ENCODE measurements at places on chromosomes 7 and 10. TPM values are rescaled to one million over a fixed set of nuclear protein-coding genes. Genes with fewer than 3 reads are reported as not detected.

GRCh38 chr10:34473174-34474008, 341.7 kb downstream of the PARD3 start:
- no peak for DNase-seq

DNA sequence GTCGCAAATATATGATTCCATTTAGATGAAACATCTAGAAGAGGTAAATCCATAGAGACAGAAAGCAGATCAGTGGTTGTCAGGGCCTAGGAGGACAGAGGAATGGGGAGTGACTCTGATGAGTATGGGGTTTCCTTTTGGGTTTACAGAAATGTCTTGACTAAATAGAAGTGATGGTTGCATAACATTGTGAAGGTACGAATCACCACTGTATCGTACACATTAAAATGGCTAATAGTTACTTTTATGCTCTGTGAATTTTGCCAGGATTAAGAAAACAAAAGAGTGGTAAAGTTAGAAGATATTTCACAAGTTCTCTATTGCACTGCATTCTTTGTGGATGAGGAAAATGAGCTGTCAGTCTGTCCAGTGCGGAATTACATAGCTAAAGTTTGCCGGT, 407.4 kb downstream of the KCNMA1 start:
- no peak for DNase-seq

- DNase-seq, result no peak
Measured at GRCh38 chr10:128103229-128103714, 23.0 kb downstream of the MKI67 start.

GRCh38 chr10:47020471-47020870, 109.2 kb downstream of the PTPN20 start:
- peak; percentile 39 for DNase-seq

NPC1L1 gene
- total RNA-seq, result 0.10 TPM

PRKRIP1 gene
- 22.8 TPM for total RNA-seq

PAOX gene
- 5.2 TPM for total RNA-seq

EGR2 gene
- total RNA-seq, result 5.7 TPM

Measured in ureter (tissue), 1 donor.